ENCODE measurements at places on chromosomes 1 and 21.

- DNase-seq, result no peak
Measured at GRCh38 chr21:45366931-45367401, 38.0 kb upstream of the COL18A1 start.

DNA sequence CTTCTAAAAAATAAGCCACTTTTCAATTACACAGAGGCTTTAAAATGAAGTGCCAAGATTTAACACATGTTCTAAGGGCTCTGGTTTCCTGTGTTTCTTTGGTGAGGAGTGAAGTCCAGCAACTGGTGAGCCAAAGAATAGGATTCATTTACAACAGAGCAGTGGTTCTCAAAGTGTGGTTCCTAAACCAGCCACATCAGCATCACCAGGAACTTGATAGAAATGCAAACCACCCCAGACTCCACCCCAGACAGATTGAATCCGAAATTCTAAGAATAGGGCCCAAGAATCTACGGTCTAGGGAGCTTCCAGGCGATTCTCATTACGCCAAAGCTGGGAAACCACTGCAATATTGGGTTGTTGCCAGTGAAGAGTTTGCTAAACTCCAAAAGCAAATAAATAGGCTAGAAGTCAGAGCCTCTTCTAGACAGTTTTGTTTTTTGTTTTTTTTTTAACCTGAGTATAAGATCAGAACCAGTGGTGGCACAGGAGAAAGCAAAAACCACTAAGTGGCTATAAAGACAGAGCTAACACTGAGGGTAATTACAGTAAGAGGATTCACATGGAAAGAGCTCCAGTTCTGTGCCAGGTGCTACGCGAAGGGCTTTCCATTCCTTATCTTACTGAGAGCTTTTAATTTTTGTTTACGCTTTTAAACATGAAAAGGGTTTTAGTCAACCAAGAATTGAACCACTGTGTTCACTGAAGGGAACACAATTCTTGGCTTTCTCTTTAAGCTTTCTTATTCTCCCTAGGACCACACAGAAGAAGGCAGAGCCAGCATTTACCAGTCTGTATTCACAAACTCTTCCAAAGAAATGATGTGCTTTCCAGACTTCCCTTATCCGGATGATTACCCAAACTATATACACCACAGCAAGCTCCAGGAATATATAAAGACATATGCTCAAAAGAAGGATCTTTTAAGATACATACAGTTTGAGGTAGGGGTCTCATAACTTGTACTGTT lies 42.4 kb upstream of the FMO2 start:
- DNase-seq, result no peak

- DNase-seq, result no peak
Measured at GRCh38 chr1:169795687-169796086, 980 bp upstream of the METTL18 start.

DNA sequence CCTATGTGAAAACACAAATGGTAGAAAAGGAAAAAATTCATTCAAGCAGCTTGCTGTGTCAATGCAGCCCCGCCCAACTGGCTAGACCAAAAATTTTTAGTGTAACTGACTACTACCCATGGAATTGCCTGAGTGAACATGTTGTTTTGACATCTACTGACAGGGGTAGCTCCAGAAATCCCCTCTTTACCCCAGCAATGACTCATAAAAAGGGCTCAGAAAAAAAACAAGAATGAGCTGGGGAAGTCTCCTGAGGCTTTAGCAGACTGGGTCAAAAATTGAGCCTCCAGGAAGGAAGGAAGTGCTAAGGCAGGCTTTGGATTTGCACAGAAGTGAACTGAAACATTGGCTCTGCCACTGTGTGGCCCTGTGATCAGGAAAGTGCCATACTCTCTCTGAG lies 24.4 kb upstream of the FGGY start:
- no peak for DNase-seq

DNA sequence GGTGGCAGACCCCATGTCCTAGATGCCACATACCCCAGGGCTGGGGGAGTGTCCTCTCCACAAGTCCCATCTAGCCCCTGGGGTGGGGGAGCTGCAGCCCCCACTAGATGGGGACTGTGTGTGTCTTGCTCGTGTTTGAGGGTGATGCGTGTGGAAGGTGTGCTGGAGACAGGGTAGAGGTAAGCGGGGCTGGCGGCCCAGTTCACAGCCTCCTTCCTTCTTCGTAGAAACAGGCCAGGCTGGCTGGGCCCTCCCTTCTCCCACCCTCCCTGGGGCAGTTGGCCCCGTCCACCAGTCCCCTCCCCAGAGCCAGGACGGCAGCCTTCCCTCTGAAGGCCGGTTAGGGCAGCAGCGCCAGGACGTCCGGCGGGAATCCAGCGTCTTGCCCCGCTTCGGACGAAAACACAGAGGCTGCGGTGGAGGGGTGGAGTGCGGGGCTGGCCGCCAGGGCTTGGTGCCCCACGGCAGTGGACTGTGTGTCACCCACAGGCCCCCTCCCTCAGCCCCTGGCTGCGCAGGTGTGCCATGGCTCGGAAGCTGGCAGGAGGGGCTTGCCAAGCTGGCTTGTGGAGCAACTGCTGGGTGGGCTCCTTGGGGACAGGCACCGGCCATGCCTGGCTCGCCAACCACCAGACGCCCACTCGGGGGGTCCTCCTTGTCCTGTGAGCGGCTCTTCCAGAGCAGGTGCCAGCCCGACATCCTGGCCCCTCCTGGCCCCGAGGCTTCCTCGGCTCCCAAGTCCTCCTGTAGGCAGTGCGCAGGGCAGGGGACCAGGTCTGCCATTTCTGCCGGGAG lies 3.6 kb downstream of the PRDM16 start:
- no peak for DNase-seq

DNA sequence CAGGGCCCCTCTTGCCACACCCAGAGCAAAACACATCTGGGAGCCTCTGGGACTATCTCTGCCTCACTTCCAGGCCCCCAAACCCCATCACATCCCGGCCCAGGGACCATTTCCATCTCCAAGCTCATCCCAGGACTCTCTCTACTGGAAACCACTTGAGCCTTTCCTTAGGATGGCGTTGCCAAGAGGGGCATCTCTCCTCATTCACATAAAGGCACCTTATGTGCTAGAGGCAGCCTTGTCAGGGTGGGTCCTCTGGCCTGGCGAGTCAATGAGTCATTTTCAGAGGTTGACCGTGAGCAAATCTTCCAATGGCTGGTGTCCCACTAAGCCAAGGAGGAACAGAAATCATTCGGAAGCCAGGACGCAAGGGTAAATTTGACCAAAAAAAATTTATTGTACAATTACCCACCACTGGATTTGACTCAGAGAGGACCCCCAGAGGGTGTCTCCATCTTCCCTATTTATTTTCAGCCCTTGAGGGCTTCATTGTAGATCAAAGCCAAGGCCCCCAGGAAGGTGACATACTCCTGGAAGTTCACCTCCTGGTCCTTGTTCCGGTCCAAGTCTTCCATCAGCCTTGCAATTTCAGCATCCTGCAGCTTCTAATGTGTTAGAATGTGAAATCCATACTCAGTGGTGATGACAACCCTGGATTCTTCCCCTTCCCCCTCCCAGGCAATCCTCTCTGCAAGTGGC lies 1.4 kb downstream of the S100A6 start:
- DNase-seq, result no peak

DNA sequence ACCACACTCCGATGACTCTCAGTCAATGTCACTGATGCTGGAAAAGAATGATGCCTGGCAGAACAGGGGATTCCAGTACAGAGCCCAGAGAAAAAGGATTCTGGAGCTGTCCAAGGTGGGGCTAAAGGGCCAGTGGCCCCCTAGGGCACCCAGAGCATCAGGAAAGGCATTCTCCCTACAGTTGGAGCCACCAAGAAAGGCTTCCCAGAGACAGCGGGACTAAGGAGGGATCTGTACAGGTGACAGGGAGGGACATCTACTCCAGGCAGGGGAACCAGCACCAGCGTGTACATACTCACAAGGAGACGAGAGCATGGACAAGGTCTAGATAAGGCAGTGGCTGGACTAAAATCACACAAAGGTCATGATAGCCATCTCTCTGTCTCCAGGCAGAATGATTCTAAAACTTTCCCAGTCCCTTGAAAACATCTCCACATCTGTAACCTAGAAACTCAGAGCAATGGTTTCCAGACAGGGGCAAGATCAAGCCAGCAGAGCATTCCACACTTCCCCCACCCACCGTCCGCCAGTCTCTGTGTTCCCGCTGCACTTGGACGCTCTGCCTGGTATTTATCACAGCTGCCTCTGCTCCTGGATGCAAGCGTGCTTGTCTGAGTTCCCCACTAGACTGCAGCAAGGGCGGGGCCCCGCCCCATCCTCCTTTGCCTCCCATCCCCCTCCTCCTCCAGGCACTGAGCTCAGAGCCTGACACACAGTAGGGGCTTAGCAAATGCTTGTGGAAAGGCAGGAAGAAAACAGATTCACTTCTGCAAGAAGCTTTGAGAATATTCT lies 111.6 kb upstream of the ZC3H12A start:
- no peak for DNase-seq

DNA sequence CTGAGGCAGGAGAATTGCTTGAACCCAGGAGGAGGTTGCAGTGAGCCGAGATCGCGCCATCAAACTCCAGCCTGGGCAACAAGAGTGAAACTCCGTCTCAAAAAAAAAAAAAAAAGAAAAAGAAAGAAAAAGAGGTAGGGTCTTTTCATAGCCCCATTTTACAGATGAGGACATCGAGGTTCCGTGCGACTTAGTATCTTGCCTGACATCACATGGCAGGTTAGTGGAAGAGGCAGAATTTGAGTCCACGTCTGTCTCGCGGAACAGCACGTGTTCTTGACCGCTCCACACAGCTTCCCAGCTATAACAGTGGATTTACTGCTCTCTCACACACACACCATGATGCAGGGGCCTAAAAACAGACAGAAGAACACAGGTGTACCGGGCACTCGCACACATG lies 1.1 kb downstream of the CTRC start:
- no peak for DNase-seq

- DNase-seq, result no peak
Measured at GRCh38 chr1:151984313-151984956, 9.2 kb downstream of the S100A10 start.

DNA sequence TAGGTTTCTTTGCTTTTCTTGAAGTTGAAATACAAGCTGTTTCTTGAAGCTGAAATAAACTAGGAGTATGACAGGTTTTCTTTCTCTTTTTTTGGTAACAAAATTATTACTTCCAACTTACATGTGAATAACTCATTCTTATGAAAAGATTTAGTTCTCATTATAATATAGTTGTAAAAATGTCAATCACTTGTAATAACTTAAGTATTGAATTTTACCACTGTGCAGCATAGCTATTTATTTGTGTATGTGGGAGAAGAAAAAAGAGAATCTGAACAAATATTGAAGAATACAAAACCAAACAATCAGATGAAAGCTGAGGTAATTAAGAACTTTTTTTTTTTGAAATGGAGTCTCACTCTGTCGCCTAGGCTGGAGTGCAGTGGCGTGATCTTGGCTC lies 11.1 kb downstream of the CLIC4 start:
- no peak for DNase-seq

- DNase-seq, result no peak
Measured at GRCh38 chr1:68969441-68969840, 472.6 kb upstream of the DEPDC1 start.

DNA sequence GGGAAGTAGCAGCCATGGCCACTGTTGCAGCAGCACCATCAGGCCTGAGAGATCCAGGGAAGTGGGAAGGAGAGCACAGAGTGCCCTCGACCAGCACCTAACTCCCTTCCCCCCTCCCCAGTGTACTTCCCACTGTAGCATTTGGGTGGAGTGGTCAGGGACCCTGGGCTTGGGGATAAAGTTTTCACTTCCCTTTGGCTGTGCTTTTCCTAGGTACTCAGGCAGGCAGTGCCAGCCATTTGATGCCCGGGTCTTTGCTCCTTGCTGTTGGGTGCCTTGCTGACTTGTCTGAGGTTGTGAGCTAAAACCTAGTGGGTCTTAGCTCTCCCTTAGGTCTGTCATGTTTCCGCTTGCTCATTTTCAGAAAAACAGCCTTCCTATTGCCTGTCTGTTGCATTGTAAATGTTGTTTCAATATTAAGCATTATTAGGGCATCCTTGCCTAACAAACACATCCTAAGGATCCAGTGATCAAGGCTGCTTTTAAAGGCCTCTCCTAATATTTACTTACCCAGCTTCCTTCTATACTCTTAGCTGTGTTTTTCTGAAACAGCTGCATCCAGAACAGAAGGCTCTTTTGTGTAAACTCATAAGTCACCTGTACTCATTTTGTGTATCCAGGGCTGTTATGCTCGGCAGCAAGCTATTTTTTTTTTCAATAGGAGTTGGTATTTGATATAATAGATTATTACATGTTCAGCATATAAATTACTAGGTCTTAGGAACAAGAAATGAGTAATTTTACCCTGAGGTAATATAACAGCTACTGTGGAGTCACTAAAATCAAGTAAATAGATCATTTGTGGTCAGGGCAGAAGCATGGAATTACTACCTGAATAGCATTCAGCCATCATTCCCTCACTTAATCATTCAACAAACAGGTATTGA lies 418.6 kb upstream of the PROX1 start:
- DNase-seq, result no peak

- no peak for DNase-seq
Measured at GRCh38 chr21:39385299-39386145, 36.6 kb upstream of the HMGN1 start.

GRCh38 chr21:42692688-42693087 lies 39.3 kb downstream of the PDE9A start:
- no peak for DNase-seq

GRCh38 chr21:41899426-41900202 lies 20.5 kb upstream of the PRDM15 start:
- DNase-seq, result no peak

DNA sequence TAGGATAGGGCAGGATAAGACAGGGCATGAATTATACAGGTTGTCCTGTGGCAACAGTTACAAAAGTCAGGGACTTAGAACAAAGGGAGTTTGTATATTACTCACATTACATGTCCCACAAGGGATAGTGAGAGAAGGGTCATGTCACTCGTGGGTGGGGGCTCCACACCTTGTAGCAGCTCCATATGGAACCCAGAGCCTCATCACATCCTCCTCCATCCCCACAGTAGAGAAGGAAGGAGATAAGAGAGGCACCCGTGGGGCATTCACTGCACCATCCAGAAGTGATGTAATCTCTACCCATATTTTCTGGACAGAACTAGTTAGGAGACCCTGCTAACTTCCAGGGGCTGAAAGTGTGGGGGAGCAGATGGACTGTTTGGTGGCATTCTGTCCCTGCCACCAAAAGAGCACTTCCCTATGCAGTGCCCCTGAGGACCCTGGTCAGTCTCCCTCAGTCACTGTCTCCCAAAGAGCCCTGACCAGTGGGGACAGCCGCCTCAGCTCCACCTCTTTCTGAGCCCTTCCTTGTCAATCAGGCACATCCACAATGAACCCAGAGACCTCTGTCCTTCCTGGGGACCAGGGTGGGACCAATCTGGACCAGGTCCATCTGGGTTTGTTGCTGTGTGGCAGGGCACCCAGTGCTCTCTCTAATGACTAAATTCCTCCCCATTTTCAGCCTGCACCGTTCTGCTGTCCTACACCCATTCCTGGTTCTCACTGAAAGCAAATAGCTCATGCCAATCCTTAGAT lies 154.8 kb upstream of the ETV3 start:
- no peak for DNase-seq

DNA sequence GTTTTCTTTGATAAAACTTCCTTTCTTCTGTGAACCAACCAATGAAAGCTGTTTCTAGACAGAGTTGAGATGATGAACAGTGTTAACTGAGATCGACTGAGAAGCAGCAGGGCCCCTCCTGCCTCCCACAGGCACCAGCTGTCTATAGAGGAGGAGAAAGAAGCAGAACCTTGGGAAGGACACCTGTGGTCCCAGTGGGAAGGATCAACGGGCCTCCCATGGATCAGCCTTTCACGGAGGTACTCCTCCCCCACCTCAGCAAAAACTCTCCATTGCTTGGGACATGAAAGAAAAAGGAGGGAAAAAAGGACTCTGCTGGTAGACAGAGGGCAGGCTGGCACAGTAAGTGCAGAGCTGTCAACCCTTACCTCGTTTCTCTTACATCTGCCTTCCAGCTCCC lies 40.5 kb downstream of the PLPPR5 start:
- no peak for DNase-seq

Measured in NCI-H2171 treated with DMSO at 0.1 percent for 48 hours (cell line).